Mammary epithelial cell (primary cell): ENCODE measurements at places on chromosomes 16 and 17. TPM values are rescaled to one million over a fixed set of nuclear protein-coding genes. Genes with fewer than 3 reads are reported as not detected.

FNDC8 gene
- total RNA-seq: not detected in 2 replicates

- no peak for DNase-seq
Observed at GRCh38 chr17:68057531-68057952, 22.0 kb downstream of the KPNA2 start.

- peak; percentile 3 for DNase-seq
Observed at GRCh38 chr16:24539850-24540601, 660 bp downstream of the RBBP6 start.

PRRT2 gene
- not detected for total RNA-seq

DNA sequence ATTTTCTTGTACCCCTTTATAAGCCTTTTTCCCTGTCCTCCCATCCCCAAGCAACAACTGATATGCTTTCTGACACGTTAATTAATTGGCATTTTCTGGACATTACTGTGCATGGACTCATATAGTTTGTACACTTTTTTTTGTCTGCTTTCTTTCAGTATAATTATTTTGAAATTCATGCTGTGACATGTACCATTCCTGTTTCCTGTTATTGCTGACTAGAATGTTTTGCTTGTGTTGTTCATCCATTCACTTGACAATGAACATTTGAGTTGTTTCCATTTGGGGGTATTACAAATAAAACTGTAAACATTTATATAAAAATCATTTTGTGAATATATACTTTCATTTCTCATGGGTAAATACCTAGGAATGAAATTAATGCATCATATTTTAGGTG, 50.6 kb downstream of the RBBP6 start:
- peak; percentile 14 for DNase-seq
